ENCODE measurements at places on chromosomes 2 and 18.
A peak's percentile ranks its signal among the peaks of the same experiment; 100 is the strongest.

- DNase-seq = no peak
Measured at GRCh38 chr2:106075048-106075447, 119.1 kb downstream of the UXS1 start.

GRCh38 chr2:27799646-27800010, 28.1 kb downstream of the MRPL33 start:
- DNase-seq = peak; percentile 42

DNA sequence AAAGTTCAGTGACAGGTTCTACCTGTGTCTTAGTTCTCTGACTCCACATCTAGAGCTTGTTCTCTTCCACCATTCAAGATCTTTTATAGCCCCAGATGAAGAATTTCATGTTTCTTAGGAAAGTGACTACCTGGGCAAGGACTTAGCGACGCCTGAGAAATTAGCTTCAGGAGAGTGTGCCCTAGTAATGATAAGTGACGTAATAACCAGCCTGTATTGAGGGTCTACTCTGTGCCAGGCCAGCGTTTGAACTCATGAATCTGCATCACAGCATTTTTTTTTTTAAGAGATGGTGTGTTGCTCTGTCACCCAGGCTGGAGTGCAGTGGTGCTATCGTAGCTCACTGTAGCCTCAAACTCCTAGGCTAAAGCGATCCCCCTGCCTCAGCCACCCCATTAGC, 51.8 kb downstream of the TCF7L1 start:
- DNase-seq = no peak

DNA sequence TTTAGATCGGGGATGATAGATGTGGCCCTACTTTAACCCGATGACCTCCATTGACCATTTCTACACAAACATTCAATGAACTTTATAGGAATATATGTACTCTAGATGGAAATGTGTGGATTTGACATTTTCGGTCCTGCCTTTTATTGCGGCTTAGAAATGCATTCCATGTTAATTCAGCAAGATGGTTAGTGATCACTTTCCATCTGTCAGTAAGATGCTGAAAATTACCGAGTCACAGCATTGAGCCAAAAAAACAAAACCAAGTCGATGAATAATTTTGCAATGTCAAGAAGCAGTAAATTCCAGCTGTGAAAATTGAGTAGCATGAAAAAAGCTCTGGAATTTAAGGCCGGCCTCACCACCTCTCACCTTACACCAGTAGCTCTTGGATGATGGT, 1642.6 kb upstream of the NXPH2 start:
- DNase-seq = no peak

DNA sequence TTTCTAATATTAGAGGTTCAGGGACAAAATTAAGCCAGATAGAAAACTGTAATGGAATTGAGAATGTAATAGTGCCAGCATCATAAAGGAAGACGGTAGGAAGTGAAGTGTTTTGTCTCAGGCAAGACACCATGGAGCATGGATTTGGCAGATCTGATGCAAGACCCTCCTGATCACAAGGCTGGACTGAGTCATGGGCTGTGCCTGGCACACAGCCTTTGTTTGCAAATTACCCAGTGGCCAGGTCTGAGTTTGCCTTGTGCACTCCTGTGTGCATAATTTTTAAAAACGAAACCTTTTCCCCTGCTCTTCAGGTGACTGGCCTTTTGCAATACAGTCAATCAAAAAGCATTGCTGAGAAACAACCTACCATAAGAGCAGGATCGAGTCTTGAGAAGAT, 2.0 kb upstream of the UPP2 start:
- no peak for DNase-seq

- no peak for DNase-seq
Measured at GRCh38 chr2:40095000-40095399, 315.9 kb upstream of the THUMPD2 start.

DNA sequence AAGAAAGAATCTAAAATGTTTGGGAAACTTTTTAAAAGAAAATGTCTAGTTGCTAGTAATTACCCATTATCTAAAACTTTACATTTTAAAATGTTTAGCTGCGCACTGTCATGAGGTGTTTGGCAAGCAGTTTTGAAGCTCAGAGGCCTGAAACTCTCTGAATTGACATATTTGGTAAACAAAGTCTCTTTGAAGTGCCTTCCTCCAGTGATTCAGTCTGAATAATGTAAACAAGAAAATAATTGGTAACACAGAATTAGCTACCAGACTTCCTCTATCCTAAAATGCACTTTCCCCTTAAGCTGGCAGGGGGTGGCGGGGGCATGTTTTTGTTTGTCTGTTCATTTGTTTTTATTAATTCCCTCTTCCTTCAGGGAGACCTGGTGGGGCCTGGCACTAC, 61.4 kb downstream of the WDR75 start:
- DNase-seq = no peak

GRCh38 chr2:198913394-198914152, 544.2 kb downstream of the SATB2 start:
- no peak for DNase-seq

- no peak for DNase-seq
Measured at GRCh38 chr2:234137400-234138014, 87.0 kb downstream of the SPP2 start.

- no peak for DNase-seq
Measured at GRCh38 chr2:173090276-173090877, 14.7 kb downstream of the MAP3K20 start.

GRCh38 chr2:23649819-23650218, 264.8 kb downstream of the KLHL29 start:
- no peak for DNase-seq

GRCh38 chr18:35050028-35050546, 8.9 kb downstream of the MAPRE2 start:
- no peak for DNase-seq

DNA sequence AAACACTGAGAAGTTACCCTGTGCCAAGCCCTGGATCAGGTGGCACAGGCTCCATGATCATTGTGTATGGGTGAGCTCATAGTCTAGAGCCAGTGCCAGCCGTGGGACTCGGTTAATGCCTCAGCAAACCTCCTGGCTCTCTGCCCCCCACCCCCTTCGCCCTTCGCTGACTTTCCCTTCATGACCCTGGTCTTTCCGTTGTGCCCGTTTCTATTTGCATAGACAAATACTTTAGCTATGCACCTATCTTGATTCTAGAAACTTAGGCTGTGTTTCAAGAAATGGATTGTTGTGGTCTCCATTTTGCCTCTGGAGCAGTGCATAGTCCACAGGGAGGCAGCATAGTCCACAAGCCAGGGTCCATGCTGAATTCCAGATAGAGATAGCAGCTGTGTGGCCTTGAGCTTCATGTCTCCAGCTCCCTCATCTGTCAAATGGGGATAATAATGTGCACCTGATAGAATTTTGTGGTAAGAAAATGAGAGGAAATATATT, 44.8 kb upstream of the KDM3A start:
- no peak for DNase-seq

DNA sequence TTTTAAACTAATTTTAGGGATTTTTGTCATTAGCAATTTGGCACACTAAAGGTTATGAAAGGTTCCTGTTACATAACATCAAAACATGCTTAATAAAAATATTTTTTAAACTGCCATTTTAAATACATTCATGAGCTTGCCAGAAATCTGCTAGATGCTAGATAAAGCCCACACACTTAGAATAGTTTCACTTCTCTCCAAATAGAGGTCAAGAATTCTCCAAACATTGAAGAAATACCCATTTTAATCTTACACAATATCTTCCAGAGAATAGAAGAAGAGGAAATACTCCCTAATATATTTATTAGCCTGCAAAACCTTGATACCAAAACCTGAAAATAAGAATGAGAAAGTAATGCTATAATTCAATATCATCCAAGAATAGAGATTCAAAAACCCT, 247.5 kb downstream of the PTH2R start:
- DNase-seq = no peak

- DNase-seq = no peak
Measured at GRCh38 chr2:46169467-46169866, 127.7 kb upstream of the EPAS1 start.

GRCh38 chr2:69755862-69756467, 14.0 kb downstream of the ANXA4 start:
- no peak for DNase-seq

Data from GOT3 (cell line).